Stimulated activated CD8-positive, alpha-beta memory T cell treated with anti-CD3 and anti-CD28 coated beads, Interleukin-2, amount 100 ng/mL, for 1 hour (primary cell): ENCODE measurements at places on chromosomes 2 and 18.

- DNase-seq, result no peak
These were observed 128.6 kb downstream of the PARD3B start for GRCh38 chr2:204673877-204674276.

DNA sequence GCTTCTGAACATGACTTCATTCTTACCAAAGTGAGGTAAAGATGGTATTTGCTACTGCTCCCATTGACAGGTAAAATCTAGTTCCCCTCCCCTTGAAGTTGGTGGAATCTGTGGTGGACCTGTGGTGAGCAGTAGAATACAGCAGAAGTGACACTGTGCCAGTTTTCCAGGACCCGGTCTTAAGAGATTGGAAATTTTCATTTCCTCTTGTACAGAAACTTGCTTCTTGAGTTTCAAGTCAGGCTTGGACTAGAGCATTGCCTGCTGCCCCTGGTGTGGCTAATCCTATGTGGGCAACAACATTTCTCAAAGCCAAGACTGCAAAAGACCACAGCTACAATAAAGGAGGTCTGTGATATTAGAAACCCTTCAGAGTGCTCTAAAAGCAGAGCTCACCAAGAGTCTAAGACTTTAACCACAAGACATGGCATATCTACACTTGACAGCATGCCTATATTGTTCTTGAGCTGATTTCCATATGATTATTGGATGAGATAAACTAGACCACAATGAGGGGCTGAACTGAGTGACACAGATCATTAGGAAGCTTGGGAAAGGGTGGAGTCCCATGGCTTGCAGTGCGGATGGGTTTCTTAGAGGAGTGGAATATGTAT, 458.1 kb downstream of the BCL11A start:
- DNase-seq, result no peak

- DNase-seq, result no peak
These were observed 356.3 kb upstream of the PKDCC start for GRCh38 chr2:41691561-41691960.

- DNase-seq, result no peak
These were observed 20.3 kb upstream of the KCNF1 start for GRCh38 chr2:10891390-10891789.

GRCh38 chr18:8448130-8448529, 161.1 kb upstream of the RAB12 start:
- DNase-seq, result no peak

DNA sequence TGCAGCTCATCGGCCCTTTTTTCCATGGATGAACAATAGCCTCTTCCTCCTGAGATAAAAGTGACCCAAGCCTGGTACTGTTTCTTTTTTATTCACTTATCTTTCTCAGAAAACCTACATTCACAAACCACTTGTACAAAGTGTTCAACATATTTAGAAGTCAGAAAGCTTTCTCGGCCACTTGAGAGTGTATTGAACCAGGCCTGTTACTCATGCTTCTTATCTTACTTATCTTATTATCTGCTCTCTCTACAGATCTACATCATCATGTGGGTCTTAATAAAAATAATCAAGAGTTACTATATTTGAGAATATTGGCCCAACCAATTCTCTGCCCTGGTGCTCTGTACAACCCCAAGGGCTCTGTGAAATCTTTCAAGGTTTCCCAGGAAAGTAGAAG, 242.1 kb downstream of the MREG start:
- DNase-seq, result no peak

- DNase-seq, result no peak
These were observed 29.0 kb downstream of the PHLPP1 start for GRCh38 chr18:62744076-62744968.
